ENCODE measurements at places on chromosomes 16 and 17. TPM values are rescaled to one million over a fixed set of nuclear protein-coding genes. Genes with fewer than 3 reads are reported as not detected.

- no peak for DNase-seq
Measured at GRCh38 chr17:13541032-13541480, 60.7 kb downstream of the HS3ST3A1 start.

DNA sequence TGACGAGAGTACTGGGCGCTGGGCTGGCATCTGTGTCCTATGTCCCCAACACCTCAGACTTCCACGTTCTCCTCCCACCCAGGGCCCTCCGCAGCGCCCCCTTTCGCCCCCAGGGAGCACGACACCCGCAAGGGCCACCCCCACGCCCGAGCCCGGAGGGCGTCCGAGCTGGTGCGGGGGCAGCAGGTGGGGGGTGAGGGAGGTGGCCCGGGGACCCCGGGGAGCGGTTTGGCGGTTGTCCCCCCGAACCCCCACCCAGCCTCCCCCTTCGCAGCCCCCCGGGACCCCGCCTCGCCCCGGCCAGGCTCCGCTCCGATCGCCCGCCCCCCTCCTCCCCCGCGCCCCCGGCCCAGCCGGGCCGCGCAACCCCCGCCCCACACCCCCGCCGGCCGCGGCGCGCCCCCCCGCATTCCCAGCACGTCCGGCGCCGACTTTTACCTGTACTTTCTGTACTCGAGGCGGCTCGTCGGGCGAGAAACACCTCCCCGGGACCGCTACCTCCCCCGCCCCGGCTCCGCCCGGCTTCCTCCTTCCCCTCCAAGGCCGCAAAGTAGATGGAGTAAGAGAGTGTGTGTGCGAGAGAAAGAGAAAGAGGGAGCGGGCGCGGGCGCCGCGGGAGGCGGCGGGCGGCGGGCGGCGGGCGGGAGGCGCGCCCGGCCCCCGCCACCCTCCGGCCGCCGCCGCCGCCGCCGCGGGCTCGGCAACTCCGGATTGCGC, 901 bp downstream of the CDYL2 start:
- peak; percentile 18 for DNase-seq

Gene WFDC1
- total RNA-seq: not detected

GRCh38 chr16:66651965-66652364, 44.6 kb downstream of the CMTM4 start:
- DNase-seq: no peak

Gene CLDN6
- total RNA-seq: 0.30 TPM

DNA sequence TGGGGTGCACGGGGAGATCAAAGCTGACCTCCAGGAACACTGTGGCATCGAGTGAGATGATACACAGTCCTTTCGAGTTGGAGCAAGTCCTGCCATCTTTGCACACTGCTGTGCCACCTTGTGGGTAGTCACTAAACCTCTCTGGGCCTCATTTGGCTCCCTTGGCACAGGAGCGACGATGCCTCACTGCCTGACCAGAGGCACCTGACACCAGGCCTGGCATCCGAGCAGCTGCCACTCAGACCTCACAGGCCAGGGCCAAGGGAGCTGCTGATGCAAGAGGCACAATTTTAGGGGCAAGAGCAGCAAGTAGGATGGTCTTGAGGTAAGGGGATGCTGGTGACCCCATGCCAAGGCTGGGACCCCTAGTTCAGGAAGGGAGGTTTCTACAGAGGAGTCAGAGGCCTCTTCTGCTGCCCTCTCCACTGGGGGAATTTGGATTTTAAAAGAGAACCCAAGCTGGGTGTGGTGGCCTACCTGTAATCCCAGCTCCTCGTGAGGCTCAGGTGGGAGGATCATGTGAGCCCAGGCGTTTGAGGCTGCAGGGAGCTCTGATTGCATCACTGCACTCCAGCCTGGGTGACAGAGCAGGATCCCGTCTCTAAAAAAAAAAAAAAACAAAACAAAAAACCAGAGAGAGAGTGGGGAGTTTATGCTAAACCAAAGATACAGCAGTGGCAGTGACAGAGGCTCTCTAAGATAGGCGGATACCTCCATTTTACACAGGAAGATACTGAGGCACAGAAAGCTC, 6.7 kb upstream of the ADGRG1 start:
- DNase-seq: no peak

GRCh38 chr17:35171834-35172233, 22.4 kb downstream of the SLC35G3 start:
- DNase-seq: peak; percentile 13

DNA sequence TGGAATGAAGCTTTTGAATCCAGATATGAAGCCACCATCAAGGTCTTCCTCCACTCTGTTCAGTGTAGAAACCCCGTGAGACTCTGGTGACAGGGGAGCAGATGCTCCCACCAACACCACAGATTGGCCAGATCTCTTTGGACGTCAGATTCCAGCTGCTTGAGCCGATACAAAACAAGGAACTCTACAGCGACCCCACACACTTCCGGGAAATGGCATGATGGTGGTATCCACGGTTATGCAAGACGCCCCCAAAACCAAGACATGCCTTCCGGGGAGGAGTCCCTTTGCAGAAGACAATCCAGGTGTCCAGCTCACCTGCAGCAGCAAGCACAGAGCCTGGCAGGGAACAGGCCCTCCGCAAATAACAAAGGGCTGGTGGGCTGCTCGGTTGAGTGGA, 19.8 kb upstream of the PITPNA start:
- DNase-seq: no peak

- no peak for DNase-seq
Measured at GRCh38 chr16:14061732-14062259, 9.3 kb upstream of the MRTFB start.

DNA sequence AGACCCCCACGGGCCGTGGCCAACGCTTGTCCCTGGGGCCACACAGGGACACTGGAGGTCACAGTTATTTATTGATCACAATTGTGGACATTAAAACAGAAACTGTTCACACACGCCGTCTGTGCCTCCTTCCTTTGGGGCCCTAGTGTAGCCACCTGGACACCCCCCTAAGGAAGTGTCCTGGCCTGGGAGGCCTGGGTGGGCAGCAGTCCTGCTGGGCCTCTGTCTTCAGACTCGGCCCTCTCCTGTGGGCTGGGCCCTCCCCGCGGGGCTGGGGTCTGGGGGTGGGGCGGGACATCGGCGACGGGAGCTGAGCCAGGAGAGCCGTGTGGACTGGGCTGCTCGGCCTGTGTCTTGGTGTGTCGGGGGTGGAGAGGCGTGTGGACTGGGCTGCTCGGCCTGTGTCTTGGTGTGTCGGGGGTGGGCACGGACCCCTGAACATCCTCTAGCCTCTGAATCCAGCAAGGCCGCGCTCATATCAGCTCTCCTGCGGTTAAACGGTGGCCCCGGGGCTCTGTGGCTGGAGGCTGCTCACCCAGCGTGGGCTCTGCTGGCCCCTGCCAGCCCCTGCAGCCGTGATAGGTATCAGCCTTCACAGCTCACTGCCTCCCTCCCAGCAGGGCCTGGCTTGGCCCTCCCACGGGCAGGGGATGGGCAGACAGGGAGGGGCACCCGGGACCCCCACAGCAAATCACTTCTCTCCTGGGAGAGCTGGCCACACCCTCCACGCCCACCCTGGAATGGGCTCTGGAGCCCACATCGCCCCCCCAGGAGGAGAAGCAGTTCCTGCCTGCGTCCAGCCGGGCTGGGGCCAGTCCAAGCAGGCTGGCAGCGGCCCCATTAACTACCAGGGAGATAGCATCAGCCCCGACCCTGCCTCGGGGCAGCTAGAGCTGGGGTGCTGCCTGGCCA, 1.1 kb upstream of the NHLRC4 start:
- no peak for DNase-seq

GRCh38 chr17:32516450-32516849, 29.7 kb downstream of the CDK5R1 start:
- DNase-seq: no peak

Gene GJD3
- not detected for total RNA-seq

GRCh38 chr17:72725433-72726068, 366.9 kb downstream of the SLC39A11 start:
- DNase-seq: peak; percentile 11

DNA sequence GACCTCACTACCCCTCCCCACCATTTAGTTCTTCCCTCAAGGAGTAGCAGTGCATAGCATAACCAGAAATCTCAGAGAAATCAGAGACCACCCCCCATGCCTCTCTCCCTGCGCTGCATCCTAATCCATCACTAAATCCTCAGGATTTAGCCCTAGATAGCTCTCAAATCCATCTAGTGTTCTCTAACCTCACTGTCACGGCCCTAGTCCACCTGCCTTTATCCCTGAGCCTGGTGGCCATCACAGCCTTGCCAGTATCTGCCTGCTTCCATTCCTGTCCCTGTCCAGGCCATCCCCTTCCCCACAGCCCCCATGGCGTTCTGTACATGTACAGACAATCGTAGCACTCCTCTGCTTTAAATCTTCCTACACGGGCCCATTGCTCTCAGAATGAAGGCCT, 19.1 kb downstream of the CBLN1 start:
- no peak for DNase-seq

Measured in T-cell (primary cell).